ENCODE measurements at places on chromosomes 7 and 10.

DNA sequence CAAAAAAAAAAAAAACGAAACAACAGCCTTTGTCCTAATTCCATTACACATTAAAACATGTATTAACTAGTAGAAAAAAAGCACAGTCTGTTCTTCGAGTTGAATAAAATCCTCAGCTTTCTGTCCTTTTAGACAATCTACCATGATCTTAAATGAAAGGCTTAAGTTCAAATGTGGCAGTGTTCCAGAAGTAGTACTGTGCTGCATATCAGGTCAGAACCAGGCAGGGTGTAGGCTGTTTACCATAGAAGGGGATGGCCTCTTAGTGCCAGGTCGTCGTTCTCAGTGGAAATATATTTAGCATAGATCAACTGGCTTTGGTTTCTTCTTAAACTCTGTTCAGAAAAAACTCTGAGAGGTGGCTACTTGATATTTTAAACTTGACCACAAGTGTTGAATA is 612.0 kb downstream of the CNTNAP2 start:
- DNase-seq = no peak

DNA sequence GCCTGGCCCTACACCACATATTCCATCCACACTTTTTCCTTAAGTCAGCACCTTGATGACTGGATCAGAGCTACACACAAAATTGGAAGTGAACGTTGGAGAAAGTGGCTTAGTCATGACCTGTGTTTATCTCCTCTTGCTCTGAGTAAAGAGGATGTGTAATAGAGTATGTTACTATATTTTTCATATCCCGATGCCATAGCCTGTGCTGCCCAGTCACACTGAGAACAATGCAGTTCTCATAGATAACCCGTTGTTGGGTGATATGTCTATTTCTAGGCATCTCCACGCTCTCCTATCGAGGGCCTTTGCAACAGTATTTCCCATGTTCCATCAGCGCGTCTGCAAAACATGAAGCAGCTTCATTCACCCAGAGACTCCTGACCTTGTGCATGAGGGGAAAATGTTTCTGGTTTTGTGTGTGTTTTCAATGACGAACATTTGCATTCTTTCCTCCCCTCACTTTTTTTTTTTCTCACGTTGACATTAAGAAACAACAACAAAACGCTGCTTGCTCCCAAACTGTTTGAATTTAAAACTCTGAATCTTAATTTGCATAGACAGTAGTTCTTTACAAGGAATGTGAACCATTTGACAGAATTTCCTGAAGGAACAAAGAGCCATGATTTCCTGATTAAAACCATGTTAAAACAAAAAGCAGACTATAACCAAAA is 43.4 kb downstream of the GRK5 start:
- DNase-seq = peak; percentile 86

- DNase-seq = no peak
Measured at GRCh38 chr10:71761541-71762113, 11.7 kb downstream of the VSIR start.

- DNase-seq = peak; percentile 51
Measured at GRCh38 chr10:126250527-126251310, 137.6 kb downstream of the ADAM12 start.

- DNase-seq = no peak
Measured at GRCh38 chr7:149440222-149440621, 20.6 kb downstream of the ZNF777 start.

- DNase-seq = no peak
Measured at GRCh38 chr10:7243873-7244272, 167.0 kb downstream of the SFMBT2 start.

DNA sequence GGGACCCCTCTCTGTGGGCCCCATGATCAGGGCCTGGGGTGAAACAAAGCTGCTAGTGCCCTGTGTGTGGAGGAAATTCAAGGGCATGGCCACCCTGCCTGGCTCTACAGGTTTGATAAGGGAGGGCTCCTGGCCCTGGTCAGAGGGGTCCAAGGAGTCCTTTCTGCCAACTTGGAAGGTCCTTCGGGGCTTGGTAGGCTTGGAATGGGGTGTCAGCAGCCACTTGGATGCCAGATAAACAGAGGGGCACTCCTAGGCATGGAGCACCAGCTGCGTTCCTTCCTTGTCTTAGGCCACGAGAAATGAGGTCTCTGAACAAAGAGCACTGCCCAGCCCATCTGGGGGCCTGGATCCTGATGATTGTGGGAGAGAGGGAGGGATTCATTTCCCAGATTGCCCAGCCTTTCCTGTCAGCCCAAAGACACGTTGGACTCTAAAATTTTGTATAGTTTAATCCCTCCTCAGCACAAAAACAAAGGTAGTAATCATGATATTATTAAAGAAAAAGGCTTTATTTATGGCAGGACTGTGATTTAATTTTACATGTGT is 5.1 kb downstream of the MTURN start:
- DNase-seq = no peak

DNA sequence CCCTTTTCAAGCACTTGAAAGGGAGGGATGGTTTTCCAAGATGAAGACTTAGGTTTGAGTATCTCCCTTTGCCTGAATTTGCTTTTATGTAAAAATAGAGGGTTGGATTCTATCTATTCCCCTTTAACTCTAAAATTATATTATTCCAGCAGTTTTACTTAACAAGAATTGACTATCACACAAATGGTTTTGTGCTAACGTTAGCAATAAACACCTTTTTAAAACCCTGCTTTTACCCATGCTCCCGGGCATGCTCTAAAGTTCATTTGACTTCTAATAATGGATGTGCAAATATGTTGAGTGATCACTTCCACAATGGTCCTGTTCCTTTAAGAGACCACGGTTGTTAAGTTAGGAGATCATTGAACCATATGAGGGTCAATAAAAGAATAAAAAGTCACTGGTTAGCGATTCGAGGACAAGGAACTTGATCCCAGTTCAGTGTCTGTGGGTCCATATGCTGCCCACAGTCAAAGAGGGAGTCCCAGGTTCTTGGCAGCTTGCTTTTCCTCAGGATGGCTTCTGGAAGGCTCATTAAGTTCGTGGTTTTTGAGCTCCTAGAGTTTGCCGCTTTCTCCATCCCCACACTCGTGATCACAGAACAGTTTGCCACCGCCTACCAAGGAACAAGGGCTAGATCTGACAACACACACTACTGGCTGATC is at the start of gene TMEM236:
TMEM236 (plus strand) TSS at position 421 of the 665 bp plus-strand sequence; CDS start at position 516, 95 bp downstream.
- no peak for DNase-seq

DNA sequence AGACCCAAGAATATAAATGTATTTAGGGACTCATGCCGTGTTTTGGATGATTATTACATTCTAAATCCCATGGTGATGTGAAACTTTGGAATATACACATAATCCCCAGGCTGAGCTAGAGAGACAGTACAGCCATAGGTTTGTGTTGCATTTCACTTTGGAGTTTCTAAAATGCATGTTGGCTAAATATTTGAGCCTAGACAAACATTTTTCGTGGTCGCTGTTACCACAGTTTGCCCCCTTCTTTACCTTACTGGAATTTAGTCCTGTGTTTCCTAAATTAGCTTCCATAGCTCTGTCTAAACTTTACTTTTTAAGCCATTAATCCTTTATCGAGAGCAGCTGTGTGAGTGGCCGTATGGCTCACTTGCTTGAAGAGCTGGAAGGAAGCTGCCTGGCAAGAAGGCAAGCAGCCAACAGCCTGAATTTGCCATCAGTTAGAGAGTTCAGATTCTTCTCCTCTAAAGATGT is 192.0 kb downstream of the BICC1 start:
- peak; percentile 89 for DNase-seq

DNA sequence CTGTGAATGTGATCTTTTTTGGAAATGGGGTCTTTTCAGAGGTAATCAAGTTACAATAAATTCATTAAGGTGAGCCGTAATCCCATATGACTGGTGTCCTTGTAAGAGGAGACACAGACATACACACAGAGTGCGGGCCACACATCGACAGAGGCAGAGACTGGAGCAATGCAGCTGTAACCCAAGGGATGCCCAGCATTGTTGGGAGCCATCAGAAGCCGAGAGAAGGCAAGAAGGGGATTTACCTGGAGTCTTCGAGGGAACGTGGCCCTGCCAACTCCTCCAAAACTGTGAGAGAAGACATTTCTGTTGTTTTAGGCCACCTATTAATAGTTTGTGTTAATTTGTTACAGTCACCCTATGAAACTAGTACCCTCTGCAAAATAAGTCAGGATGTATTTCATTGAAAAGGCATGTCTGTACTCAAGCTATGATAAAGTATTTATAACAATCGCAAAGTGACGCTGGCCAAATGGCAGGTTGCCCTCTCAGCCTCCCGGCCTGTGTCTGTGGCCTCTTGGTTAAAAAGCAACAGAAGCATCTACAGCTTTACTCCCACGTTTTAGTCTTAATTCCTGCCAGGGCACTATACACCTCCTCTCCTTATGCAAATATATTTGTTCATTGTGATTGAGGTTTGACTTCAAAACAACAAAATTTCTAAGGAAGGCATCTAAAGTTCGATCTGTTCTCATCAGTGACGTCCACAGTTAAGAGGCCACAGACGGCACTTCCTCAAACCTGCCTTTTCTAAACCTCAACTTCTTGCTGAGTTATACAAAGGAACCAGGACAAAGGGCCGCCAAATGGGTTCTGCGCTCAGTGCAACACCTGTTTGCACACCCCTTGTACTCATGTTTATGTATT is 46.8 kb downstream of the HIPK2 start:
- DNase-seq = peak; percentile 58

DNA sequence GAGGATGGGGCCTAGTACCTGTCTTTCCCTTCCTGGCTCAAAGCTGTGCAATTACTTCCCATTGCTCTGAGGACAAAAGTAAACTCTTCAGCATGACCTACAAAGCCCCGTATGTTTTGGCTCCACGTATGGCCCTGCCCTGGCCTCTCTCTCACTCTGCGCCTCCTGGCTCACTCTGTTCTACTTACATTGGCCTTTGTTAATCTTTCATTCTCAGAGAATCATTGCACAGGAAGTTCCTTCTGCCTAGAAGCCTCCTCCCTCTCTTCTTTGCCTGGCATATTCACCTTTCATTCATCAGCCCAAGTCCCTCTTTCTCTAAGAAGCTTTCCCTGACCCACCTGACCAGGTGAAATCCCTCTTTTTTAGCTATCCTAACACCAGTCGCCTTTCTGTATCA is 23.9 kb downstream of the LIPM start:
- no peak for DNase-seq

DNA sequence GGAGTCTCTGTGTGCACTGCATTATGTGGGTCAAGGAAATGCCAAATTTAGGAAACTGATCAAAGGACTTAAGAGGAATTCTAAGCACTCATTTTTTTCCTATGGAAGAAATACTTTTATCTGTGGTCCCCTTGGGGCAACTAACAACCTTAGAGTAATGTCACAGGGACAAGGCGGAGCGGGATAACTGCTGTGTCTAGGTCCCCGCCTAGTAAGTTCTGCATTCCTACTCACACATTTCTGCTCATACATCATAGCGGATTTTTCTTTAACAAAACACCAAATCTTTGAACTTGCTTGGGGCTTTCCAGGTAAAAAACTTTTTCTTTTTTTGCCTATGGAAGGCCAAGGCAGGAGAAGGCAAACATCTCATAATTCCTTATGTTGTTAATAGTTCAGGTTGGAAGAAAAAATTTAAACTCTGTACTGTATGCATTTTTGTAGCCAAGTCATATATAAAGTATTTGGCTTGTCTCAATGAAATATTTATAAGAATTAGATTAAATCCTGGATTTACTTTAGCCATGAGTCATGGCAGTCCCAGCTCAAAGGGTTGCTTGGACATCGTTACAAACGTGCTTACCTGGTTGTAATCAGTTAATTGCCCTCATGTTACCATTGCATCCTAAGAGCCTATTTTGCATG is 285.0 kb downstream of the PHTF2 start:
- no peak for DNase-seq

GRCh38 chr7:23298141-23298881 is 828 bp upstream of the MALSU1 start:
- peak; percentile 79 for DNase-seq

- DNase-seq = peak; percentile 9
Measured at GRCh38 chr7:138477581-138477980, 17.5 kb downstream of the TRIM24 start.

DNA sequence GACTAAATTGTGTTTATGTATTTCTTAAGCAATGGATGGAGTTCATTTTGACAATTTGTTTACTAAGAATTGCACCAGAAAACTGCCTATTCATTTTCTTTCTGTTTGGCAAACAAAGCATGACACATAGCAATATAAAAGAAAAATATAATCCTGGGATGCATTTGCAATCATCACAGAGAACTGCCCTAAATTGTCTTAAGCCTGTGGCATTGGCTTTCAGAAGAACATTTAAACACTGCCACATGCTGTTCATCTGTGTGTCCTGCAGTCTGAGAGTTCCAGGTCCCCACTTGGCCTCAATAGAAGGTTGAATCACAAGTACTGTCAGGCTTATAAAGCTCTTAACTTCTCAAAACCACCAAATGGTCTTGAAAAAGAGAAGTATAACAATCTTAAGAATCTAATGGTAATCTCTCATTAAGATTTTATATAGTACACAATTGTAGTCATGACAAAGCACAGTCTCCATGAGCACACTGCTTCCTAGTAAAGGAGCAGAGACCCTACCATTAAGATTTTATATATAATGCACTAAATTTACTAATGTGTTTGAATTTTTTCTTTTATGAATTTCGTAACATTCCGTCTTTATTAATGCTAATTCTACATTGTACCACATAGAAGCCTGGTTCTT is 29.9 kb downstream of the RNLS start:
- DNase-seq = peak; percentile 85

DNA sequence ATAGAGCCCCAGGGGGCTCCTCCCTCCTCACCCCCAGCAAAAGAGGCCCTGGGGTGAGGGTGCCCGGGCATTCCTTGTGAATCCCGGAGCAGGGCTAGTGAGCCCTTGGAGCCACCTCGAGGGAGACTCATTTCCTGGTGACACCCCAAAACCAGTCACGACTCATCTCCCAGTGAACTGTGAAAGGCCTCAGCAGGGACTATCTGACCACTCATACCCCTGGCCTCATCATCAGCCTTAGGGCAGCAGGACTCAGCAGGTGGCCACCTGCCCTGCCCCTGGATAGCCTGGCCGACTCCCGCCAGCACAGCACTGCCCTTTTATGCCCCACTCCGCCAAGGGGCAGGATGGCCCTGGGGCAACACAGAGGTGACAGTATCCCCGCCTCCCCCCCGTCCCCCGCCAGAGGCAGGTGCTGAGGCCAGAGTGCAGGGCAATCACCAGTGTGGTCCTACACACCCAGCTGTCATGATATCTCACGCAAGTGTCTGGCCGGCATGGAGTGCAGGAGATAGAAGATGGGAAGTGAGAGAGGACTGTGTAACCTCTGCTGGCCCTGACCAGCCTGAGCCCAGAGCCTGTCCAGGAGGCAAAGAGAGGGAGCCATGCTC is 3.2 kb downstream of the SNCG start:
- no peak for DNase-seq

GRCh38 chr7:113374955-113375354 is 256.6 kb upstream of the SMIM30 start:
- DNase-seq = no peak

DNA sequence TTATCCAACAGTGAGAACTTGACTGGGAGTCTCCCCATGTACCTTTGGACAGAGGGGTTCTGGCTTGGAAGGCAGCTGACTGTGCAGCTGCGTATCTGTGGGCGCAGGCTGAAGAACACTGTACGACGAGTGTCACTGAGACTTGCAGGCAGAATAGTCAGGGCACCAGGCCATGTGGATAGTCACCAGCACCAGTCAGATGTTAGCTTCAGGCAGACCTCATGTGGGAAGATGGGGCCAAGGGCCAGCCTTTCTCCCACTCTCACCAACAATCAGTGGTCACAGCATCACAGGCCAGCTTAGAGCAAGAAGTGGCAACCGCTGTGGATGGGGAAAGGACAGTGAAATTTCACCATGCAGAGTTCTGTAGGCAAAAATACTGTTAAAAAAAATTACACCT is 43.4 kb upstream of the GJD4 start:
- no peak for DNase-seq

GRCh38 chr10:77498829-77499228 is 138.8 kb downstream of the KCNMA1 start:
- no peak for DNase-seq
